ENCODE measurements at places on chromosomes 7 and 10.

DNA sequence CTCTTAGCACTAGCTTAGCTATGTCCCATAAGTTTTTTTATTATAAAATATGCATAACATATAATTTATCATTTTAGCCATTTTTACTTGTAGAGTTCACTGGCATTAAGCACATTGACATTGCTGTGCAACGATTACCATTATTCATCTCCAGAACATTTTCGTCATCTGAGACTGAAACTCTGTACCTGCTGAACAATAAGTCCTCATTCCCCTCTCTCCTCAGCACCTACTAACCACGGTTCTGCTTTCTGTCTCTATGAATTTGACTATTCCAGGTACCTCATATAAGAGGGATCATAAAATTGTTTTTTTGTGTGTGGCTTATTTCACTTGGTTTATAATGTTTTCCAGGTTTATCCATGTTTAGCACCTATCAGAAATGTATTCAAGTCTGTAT lies 64.1 kb downstream of the SHOC2 start:
- no peaks in the 10 kb centered on the region for H3K36me3 ChIP-seq
- no peaks in the 10 kb centered on the region for H3K27me3 ChIP-seq
- no peaks in the 10 kb centered on the region for H3K4me1 ChIP-seq
- H3K4me3 ChIP-seq, result no peak overlapping the region
- DNase-seq, result no peak

- peaks cover 16% of the 10 kb centered on the region for H3K4me1 ChIP-seq
- no peak for DNase-seq
- peak overlapping the region; percentile 99 for H3K4me3 ChIP-seq
Observed at GRCh38 chr7:44796034-44796503, 412 bp upstream of the PPIA start.

GRCh38 chr10:110786172-110786571 lies 85.6 kb upstream of the PDCD4 start:
- H3K4me3 ChIP-seq, result no peak overlapping the region
- no peak for DNase-seq
- no peaks in the 10 kb centered on the region for H3K27me3 ChIP-seq
- no peaks in the 10 kb centered on the region for H3K36me3 ChIP-seq
- H3K27ac ChIP-seq, result peak overlapping the region; percentile 37

GRCh38 chr7:103150192-103150591 lies 1.3 kb upstream of the NAPEPLD start:
- H3K27me3 ChIP-seq, result no peaks in the 10 kb centered on the region
- H3K36me3 ChIP-seq, result no peaks in the 10 kb centered on the region
- no peak overlapping the region for H3K27ac ChIP-seq
- no peak overlapping the region for H3K4me3 ChIP-seq
- no peak for DNase-seq
- peaks cover 3% of the 10 kb centered on the region for H3K4me1 ChIP-seq

DNA sequence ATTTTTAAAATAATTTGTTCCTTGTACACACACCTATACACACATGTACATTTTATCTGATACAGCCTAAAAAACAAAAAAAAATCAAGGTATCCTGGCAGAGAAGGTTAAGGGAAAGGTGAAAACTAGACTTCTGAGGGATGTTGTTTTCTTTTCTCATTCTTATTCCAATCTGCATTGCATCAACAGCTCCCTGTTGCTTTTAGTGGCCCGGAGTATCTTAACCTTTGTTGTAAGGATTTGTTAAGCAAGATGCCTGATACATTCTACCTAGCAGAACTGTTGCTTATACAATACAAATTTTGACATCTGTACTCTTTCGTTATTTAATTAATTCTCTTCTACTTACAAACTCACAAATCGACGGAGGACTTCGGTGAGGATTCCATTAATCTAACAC lies 167.4 kb downstream of the GNAI1 start:
- no peak overlapping the region for H3K27ac ChIP-seq
- H3K4me1 ChIP-seq, result no peaks in the 10 kb centered on the region
- H3K36me3 ChIP-seq, result no peaks in the 10 kb centered on the region
- no peak overlapping the region for H3K4me3 ChIP-seq
- no peak for DNase-seq
- no peaks in the 10 kb centered on the region for H3K27me3 ChIP-seq

DNA sequence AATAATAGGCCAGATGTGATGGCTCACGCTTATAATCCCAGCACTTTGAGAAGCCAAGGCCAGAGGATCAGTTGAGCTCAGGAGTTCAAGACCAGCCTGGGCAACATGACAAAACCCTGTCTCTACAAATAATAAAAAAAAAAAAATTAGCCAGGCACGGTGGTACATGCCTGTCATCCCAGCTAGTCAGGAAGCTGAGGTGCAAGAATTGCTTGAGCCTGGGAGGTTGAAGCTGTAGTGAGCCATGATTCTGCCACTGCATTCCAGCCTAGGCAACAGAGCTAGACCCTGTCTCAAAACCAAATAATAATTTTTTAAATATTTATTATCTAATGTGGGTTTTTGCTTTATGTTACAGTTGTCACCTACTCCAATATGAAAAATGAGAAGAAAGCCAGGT lies 178.9 kb downstream of the ADK start:
- no peak overlapping the region for H3K4me3 ChIP-seq
- DNase-seq, result no peak
- no peaks in the 10 kb centered on the region for H3K36me3 ChIP-seq
- H3K4me1 ChIP-seq, result no peaks in the 10 kb centered on the region

- DNase-seq, result no peak
- H3K4me3 ChIP-seq, result no peak overlapping the region
- H3K4me1 ChIP-seq, result no peaks in the 10 kb centered on the region
- no peaks in the 10 kb centered on the region for H3K36me3 ChIP-seq
- H3K27me3 ChIP-seq, result no peaks in the 10 kb centered on the region
Observed at GRCh38 chr7:54992871-54993475, 25.8 kb upstream of the EGFR start.

DNA sequence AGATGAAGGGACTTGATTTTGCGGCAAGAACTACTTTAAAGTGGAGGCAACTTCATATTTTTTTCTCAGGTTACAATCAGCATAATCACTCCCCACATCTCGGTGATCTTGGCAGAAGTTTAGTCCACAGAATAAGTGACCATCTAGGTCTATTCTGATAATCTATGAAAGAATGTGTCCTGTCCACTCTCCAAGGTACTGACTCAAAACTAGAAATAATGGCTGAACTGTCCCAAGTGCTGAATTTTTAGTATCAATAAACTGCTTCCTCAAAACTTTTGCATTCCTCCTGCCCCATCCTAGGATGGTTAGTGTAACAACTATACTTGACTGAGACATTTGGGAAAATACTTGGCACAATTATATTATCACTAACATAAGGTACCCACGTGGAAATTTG lies 10.9 kb upstream of the CHRM2 start:
- H3K36me3 ChIP-seq, result no peaks in the 10 kb centered on the region
- H3K4me1 ChIP-seq, result no peaks in the 10 kb centered on the region
- no peaks in the 10 kb centered on the region for H3K27me3 ChIP-seq
- H3K27ac ChIP-seq, result no peak overlapping the region
- no peak for DNase-seq
- H3K4me3 ChIP-seq, result no peak overlapping the region

GRCh38 chr10:11336722-11337162 lies 274.7 kb downstream of the USP6NL start:
- no peak overlapping the region for H3K27ac ChIP-seq
- no peak overlapping the region for H3K4me3 ChIP-seq
- no peaks in the 10 kb centered on the region for H3K4me1 ChIP-seq

DNA sequence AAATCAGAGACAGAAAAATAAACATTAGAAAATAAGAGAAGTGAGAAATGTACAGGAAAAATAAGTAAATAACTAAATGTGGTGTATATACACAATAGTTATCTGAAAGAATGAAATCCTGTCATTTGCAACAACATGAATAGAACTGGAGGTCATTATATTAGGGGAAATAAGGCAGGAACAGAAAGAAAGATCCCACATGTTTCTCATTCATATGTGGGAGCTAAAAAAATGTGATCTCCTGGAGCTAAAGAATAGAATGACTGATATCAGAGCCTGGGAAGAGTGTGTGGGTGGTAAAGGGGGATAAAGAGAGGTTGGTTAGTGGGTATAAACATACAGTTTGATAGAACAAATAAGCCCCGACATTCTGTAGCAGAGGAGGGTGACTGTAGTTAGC lies 27.3 kb downstream of the PLXDC2 start:
- peaks cover 18% of the 10 kb centered on the region for H3K4me1 ChIP-seq
- H3K4me3 ChIP-seq, result peak overlapping the region; percentile 25
- no peak for DNase-seq

DNA sequence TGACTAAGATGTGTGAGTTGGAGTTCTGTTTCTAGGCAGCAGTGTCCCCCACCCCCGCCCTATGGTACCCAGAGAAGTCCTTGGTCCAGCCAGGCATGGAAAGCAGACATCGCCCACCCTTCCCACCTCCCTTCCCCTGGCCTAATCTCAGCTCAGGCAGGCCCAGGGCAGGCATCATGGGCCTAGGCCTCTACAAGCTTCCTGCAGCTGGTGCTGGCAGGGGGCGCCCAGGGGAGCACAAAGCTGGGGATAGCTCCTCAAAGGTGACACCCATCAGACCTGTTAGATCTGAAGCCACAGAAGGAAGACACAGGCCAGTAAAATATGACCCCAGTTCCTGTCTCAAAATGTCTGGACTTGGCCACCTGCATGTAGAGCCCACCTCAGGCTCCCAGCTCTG lies 18.9 kb upstream of the UNC5B start:
- H3K4me3 ChIP-seq, result no peak overlapping the region
- H3K27ac ChIP-seq, result no peak overlapping the region
- no peaks in the 10 kb centered on the region for H3K36me3 ChIP-seq
- H3K4me1 ChIP-seq, result no peaks in the 10 kb centered on the region

DNA sequence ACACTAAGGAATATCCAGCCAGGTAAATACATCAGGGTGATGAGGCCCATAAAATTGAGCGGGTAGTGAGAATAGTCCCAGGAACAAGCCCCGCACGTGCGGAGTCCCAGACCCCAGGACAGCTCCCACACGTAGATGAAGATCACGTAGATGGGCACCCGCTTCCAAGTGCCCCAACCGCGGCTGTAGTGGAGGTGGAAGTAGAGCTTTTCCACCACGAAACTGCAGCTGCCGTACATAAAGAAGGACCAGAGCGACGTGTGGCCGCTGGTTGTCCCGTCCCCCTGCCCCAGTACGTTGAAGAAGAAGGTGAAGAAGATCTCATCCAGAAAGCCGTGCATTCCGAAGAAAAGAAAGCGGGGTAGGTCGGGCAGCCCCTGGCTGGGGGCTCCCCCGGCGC lies 948 bp downstream of the TMEM229A start:
- no peaks in the 10 kb centered on the region for H3K27me3 ChIP-seq
- no peak overlapping the region for H3K27ac ChIP-seq
- H3K4me3 ChIP-seq, result peak overlapping the region; percentile 63
- peaks cover 7% of the 10 kb centered on the region for H3K4me1 ChIP-seq
- DNase-seq, result no peak

DNA sequence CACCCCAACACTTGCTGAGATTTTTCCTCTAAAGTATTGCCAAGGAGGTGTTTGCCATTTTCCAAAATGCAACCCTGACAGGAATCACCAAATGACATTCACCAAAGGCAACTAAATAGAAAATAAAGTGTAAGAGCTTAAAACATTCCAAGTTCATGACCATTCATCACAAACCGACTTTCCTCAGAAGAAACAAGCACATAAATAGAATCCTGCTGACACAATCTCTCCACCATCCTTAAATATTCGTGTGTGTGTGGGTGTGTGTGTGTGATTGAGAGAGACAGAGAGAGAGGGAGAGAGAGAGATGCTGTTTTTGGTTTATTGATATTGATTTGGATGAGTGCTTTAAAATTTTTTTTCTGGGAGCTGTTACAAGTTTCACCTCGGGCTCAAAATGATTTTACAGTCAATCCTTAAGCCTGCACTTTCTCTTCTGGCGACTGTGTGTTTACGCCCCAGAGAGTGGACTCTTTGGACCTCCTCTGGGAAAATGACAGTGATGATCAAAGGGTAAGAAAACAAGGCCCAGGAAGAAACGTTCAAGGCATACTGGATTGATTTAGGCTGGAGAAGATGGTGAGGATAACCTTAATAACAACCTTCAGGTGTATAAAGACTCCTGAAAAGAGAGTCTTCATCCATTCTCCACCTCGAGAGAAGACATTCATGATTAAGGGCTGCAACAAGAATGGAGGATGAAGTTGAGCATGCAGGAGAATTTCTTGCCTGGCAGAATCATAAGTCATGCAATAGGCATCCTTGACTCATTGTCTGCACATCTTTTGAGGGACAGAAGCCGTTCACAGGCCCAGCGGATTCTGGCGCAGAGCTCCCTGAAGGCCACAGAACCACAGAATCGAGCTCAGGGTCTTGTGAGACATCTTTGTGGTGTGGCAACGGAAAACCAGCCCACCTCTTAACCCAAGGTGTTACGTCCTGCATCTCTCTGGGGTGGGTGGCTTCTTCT lies 104.4 kb upstream of the FGFR2 start:
- no peak overlapping the region for H3K27ac ChIP-seq
- H3K4me1 ChIP-seq, result peaks cover 4% of the 10 kb centered on the region
- H3K4me3 ChIP-seq, result no peak overlapping the region
- H3K27me3 ChIP-seq, result no peaks in the 10 kb centered on the region

DNA sequence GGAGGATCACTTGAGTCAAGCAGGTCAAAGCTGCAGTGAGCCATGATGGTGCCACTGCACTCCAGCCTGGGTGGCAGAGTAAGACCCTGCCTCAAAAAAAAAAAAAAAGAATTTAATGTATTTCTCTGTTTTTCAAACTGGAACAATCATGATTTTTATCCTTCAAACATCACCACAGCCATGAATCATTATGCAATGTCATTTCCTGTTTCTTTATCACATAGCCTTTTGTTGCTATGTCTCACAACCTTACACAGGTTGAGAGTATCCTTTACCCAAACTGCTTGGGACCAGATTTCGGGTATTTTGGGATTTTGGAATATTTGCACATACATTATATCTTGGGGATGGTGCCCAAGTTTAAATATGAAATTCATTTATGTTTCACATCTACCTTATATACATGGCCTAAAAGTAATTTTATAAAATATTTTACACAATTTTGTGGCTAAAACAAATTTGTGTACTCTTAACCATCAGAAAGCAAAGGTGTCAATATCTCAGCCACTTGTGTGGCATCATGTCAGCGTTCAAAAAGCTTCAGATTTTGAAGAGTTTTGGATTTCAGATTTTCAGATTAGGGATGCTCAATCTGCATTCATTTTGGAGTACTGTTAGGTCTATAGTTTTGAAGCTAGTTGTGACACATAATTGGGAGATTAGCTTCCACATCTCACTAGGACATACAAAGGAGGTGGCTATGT lies 8.2 kb downstream of the NT5C3A start:
- H3K4me3 ChIP-seq, result no peak overlapping the region
- H3K36me3 ChIP-seq, result no peaks in the 10 kb centered on the region
- DNase-seq, result no peak
- H3K27ac ChIP-seq, result no peak overlapping the region
- no peaks in the 10 kb centered on the region for H3K27me3 ChIP-seq
- peaks cover 10% of the 10 kb centered on the region for H3K4me1 ChIP-seq

GRCh38 chr7:101950450-101951119 lies 133.2 kb downstream of the CUX1 start:
- no peaks in the 10 kb centered on the region for H3K27me3 ChIP-seq
- no peak overlapping the region for H3K4me3 ChIP-seq
- no peak for DNase-seq
- H3K36me3 ChIP-seq, result no peaks in the 10 kb centered on the region
- H3K27ac ChIP-seq, result no peak overlapping the region

Data from thoracic aorta (tissue), 2 donors.